Tongue (tissue), 3 donors: ENCODE measurements at places on chromosomes 5 and 9.

GRCh38 chr9:91061506-91061905 lies 259.9 kb downstream of the SYK start:
- DNase-seq = no peak

DNA sequence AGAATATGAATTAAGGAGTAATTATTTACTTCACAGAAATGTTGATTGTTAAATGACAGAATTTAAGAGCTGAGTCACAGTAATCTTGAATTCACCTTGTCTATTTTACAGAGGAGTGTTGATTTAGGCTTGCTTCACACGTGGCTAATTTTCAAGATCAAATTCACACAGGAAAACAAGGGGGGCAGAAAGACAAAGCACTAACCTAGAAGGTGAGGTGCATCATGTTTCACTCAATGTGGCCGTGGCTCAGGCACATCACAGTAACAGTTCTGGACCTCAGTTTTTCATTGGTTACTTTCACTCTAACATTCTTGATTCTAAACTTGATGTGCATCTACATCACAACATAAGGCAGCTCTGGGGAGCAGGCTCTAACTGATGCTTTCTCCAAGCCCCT lies 69.6 kb upstream of the GNAQ start:
- no peak for DNase-seq

GRCh38 chr5:93297116-93297515 lies 283.9 kb downstream of the NR2F1-AS1 start:
- peak; percentile 21 for DNase-seq

DNA sequence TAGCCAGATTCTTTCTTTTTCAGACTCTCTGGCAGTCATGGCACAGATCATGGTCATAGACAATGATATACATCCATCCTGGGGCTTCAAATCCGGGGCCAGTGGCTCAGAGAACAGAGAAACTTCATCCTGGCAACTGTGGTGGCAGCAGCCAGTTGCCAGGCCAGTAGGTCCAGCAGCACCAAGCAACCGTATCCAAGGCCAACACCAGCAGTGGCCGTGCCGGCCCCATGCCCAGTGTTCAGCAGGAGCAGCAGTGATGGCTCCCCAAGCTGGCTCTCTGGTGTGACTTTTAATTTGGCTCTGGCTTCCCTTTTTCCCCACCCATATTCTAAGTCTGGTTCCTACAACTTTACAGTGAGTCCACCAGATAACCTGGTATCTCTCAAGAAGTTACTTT lies 300.5 kb downstream of the DEPDC1B start:
- DNase-seq = no peak
